NCI-H2081 (cell line): ENCODE measurements at places on chromosomes 16 and 17.

GRCh38 chr17:9890124-9890523 is 14.9 kb downstream of the RCVRN start:
- no peak for DNase-seq

GRCh38 chr16:65280845-65281512 is 159.1 kb upstream of the CDH11 start:
- DNase-seq, result no peak

DNA sequence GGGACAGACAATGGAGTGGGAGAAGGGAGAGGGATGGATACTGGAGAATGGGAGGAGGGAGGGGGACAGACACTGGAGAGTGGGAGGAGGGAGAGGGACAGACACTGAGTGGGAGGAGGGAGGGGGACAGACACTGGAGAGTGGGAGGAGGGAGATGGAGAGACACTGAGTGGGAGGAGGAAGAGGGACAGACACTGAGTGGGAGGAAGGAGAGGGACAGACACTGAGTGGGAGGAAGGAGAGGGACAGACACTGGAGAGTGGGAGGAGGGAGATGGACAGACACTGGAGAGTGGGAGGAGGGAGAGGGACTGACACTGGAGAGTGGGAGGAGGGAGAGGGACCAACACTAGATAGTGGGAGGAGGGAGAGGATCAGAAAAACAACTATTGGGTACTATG is 426.7 kb upstream of the PMFBP1 start:
- DNase-seq, result no peak

- DNase-seq, result no peak
Measured at GRCh38 chr17:37820313-37820994, 75.6 kb upstream of the HNF1B start.

- DNase-seq, result no peak
Measured at GRCh38 chr17:79007504-79008381, 1.8 kb downstream of the CANT1 start.

GRCh38 chr17:5078106-5079028 is at the start of gene ZFP3:
Gene ZFP3 (plus strand): TSS chr17:5078467. CDS start chr17:5091505, 13,038 bp downstream.
- peak; percentile 89 for DNase-seq

DNA sequence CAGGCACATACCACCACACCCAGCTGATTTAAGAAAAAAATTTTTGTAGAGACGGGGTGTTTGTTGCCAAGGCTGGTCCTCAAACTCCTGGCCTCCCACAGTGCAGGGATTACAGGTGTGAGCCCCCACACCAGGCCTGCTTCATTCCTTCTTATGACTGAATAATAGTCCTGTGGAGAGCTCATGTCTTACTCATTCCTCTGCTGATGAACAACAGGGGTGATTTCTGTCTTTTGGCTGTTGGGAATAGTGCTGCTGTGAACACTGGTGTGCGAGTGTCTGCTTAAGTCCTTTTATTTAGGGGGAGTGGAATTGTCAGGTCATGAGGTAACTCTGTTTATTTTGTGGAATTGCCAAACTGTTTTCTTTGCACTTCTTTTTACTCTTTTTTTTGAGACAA is 2.7 kb upstream of the CTRB1 start:
- no peak for DNase-seq

GRCh38 chr17:53472586-53472985 is 350.1 kb upstream of the KIF2B start:
- DNase-seq, result no peak

- no peak for DNase-seq
Measured at GRCh38 chr16:60414613-60415012, 1621.6 kb downstream of the CDH8 start.

DNA sequence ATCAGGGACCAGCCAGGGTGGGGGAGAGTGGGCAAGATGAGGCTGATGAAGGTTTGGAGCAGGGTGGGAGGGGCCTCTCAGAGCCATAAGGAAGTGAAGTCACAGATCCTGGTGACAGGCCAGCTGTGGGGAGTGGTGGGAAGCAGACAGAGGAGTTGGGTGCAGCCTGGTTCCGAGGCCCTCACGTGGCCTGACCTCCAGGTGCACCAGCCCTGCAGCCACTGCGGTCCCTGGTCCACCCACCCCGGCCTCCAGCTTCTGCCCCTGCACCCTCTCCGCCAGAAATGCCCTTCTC is 3.9 kb upstream of the ZFPM1 start:
- no peak for DNase-seq

DNA sequence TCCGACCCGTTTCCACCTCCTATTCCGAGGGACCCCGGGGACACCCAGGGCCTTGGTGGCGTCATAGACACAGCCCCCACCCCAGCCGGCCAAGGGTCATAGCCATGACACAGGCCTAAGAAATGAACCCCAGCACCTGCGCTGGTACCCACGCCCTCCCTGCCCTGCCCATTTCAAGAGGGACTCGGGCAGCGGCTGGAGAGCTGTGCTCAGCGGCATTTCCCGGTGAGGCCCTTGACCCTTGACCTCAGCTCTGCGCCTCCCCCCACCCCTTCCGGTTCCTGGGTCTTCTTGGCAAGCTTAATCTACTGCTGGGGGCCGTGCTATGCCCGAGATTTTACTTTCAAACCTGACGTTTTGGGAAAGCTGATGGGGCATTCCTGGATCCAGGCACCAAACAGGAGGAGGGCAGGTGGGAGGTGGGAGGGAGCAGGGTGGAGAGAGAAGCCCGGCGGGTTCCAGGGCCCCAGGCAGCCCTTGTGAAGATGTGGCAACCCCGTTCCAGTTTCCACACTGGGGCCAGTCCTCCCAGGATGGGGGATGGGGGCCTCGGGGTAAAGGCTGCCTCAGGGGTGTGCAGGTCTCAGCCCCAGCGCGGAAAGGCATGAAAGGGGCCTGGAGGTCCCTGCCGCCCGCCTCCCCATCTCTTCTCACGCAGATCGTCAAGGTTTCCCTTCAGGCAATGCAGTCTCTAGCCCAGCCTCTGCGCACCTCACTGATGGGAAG is at the start of gene SLC22A31:
TSS of gene SLC22A31 (minus strand) at position 414 of the 726 bp plus-strand sequence. CDS start at position 378, 36 bp downstream.
- no peak for DNase-seq
